Frontal cortex (tissue), 4 donors: ENCODE measurements at places on chromosomes 5 and 9.

GRCh38 chr9:131735238-131736128, 4.4 kb downstream of the RAPGEF1 start:
- no peak for DNase-seq

DNA sequence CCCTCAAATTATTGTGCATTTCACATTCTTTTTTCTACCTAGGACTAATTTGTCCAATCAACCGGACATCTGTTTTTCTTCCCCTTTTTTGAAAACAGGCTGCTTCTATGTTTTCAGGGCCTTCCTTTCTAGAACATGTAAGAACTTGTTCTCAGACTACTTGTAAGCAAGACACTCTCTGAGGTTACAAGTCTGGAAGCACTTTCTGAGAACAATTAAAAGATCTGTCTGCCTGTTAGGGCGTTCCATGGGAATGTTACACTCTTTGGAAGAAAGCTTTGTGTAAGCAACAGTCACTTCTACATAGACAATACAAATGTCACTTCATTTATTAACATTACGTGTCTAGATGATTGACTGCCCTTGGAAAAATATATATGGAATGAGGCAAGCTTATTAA, 50.9 kb upstream of the HSPB3 start:
- DNase-seq: no peak

GRCh38 chr9:16970321-16970720, 99.9 kb upstream of the BNC2 start:
- DNase-seq: no peak

DNA sequence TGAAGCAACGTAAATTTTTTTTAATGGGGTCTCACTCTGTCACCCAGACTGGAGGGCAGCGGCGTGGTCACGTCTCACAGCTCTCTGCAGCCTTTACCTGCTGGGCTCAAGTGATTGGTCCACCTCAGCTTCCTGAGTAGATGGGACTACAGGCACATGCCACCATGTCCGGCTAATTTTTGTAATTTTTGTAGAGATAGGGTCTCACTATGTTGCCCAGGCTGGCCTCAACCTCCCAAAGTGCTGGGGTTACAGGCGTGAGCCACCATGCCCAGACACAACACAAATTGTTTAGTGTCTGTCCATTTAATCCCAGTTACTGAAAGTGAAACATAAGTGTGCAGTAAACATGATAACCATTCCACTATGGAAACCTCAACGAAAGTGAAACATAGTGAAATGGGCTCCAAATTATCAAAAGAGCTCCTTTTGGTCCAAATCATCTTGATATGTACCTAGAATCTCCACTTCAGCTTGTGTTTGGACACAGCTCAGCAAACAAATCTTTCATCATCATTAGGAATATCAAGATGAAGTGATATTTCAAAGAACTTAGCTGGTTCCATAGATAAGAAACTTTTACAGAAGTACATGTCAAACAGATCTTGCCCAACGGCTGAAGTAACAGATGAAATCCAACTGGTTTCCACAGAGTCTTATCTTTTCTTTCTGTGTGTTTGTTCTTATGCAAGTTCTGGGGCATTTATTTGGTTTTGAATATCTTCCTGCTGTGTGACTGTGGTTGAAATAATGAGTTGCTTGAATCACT, 41.2 kb upstream of the PLPP1 start:
- no peak for DNase-seq

- no peak for DNase-seq
Observed at GRCh38 chr9:16268067-16268881, 602.2 kb downstream of the BNC2 start.

- DNase-seq: no peak
Observed at GRCh38 chr9:114282104-114282485, 40.8 kb upstream of the ORM1 start.

DNA sequence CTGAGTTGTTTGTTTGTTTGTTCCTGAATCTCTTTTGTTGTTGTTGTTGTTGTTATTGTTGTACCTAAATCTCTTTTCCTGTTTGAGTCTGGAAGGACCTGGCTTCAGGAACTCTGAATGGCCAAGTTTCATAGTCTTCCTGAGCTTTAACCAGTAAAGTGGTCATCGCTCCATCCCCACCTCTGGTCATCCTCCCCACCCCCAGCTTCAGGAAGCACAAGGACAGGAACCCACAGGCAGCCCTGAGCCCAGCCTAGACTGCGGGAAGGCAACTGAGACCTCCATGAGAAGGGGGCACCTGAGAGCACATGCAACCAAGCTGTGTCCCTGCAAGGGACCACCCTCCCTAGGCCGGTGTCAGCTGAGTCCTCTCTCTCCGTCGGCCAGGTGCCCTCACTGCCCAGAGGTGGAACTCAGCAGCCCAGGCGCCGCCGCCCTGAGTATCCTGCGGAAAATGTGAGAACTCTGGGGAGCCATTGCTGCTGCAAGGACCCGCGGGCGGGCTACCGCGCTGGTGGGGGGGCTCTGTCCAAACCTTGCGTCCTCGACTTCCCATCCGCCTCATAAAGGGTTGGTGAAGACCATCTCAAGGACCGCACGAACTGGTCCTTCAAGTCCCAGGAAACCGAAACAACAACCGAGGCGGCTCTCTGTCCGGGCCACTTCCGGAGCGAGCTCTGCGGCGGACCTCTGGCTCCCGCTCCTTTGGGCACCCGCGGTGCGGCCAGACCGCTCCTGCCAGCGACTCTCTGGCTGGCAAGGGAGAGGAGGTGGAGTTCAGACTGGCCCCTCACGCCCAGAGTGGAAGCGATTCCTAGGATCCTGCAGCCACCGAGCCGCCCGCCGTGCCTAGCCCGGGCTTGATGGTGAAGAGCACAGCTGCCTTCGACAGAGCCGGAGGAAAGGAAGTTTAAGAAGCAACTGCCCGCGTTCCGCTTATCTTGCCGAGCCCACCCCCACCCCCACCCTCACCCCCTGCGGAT, 4.2 kb downstream of the BARX1 start:
- DNase-seq: no peak

DNA sequence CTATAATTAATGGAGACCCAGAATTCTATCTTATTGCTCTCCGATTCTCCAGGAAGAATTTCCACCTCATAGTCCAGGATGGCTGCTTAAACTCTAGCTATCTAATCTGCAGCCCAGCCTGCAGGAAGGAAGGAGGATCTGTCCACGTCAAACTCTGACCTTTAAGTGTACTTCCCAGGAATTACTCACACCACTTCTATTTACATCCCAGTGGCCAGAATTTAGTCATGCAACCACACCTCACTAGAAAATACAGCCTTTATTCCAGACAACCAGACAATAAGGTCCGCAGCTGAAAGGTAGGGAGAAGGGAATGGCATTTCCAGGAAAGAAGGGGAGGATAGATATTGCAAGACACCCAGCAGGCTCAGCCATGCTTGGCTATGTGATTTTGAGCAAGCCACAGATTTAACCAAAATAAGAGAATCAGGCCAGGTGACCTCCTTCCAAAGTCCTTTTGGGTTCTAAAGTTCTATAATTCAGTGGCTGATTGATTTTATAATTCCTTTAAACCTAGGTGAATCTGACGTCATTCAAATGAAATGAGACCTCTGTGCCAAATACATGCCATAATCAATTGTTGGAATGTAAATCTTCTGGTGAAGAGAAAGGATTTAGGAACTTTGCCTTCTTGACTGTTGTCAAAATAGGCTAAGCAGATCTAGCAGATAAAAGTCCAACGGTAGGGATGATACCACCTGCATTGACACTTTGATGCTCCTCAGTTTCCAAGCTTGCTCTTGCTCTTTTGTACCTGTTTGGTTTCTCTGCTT, 3.7 kb upstream of the DENND1A start:
- no peak for DNase-seq

- DNase-seq: no peak
Observed at GRCh38 chr9:136931611-136932130, 12.9 kb downstream of the FBXW5 start.

DNA sequence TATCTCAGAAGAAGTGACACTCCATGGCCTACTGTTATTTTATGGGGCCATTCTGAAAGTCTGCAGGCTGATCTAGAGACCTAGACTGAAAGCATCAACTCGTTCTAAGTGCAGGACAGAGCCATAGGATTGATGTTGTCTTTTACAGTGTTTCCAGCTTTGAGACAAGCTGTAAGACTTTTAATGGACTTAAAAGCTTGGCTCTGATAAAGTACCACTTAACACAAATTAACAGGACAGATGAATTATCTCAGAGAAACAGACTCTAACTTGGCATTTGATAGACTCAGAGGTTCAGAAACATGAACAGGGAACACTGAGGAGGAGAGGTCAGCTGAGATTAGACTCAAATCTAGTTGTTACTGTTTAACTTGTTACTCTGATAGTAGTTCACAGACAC, 203.2 kb downstream of the TLR4 start:
- DNase-seq: no peak

GRCh38 chr9:12882430-12882829, 107.6 kb downstream of the LURAP1L start:
- no peak for DNase-seq

- DNase-seq: no peak
Observed at GRCh38 chr5:14089198-14089597, 53.9 kb upstream of the TRIO start.
